RPMI8226 (cell line): ENCODE measurements at places on chromosomes 4 and X.

- no peak for DNase-seq
Measured at GRCh38 chrX:926070-926469, 286.4 kb downstream of the CRLF2 start.

DNA sequence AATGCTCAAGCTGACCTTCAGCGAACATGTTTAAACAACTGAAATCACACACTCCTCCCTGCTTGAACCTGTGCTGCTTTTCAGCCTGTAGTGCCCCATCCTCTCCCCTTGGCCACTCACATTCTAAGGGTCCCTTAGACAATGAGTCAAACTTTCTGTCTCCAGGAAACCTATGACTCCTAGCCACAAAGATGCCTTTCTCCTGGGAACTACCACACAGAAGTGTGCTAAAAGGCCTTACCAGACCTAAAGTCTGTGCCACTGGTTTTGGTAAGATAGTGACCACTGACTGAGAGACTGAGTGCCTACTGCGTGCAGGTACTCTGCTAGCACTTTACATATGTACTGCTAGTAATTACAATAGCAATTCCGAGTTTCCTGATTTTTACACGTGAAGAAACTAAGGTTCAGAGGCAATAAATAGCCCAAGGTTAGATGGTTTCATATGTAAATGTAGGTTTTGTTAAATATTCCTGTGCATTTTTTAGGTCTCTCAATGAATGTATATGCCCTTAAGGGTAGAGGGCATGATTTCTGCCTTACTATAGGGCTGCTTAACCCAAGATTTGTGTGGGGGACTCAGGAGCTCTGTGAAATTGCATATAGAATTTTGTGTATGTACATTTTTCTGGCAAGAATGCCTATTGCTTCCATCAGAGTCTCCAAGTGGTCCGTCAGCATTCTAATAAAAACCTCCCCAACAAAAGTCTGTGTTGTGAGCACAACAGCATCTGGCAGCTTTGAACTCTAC is 71.1 kb downstream of the NSG1 start:
- DNase-seq: no peak

DNA sequence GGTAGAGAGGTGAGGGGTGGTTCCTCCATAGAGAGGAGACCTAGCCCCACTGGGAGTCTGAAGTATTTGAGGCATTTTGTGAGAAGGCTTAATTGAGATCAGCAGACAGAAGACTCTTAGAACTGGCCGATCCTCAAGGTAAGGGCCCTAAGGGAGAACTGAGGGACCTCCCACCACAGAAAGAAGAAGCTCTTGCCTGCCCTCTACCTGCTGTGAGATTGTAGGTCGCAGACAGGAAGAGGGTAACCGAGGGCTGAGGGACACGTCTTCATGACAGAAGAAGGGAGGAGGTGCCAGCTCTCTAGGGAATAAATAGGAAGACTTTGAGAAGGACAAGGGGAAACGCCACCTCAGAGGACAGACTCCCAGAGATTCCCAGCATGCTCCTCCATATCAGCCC is 24.1 kb upstream of the MAGEC1 start:
- DNase-seq: peak; percentile 6

DNA sequence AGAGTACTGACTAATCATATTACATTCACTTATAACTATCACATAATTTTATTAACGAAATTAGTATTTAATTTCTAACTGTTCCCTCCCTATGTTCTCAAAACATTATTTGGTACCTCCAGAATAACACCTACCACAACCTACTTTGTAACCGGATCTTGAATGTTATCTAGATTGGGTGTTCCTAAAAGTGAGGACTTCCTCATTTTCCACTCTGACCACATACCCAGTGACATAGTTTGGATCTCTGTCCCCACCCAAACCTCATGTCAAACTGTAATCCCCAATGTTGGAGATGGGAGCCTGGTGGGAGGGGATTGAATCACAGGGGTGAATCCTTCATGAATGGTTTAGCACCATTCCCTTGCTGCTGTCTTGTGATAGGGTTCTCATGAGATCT is 21.8 kb downstream of the NR3C2 start:
- no peak for DNase-seq

- DNase-seq: no peak
Measured at GRCh38 chrX:111040377-111041017, 55.5 kb upstream of the PAK3 start.

GRCh38 chr4:39763714-39764572 is 66.0 kb downstream of the UBE2K start:
- DNase-seq: no peak

DNA sequence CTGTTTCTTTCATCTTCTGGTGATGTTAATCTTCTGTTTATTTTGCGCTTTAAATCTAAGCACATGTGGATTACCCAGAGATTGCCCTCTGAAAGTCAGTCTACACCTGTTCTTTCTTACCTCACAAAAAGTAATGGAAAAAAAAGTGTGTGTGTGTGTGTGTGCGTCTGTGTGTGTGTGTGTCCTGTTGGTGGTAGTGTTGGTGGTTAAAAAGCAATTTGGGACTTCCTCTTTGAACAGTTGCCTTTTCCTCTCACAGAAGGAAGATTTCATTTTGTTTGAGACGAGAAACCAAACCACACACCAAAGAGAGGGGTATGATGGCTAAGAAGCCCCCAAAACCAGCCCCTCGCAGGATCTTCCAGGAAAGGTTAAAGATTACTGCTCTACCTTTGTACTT is at the start of gene STAP1:
STAP1 (plus strand) TSS at position 235 of the 400 bp plus-strand sequence; CDS start at position 318, 83 bp downstream.
- peak; percentile 4 for DNase-seq

GRCh38 chr4:75717408-75717807 is 7.0 kb upstream of the USO1 start:
- no peak for DNase-seq

- DNase-seq: no peak
Measured at GRCh38 chrX:123720486-123720885, 12.4 kb downstream of the THOC2 start.

- peak; percentile 55 for DNase-seq
Measured at GRCh38 chr4:123418351-123418931, 21.8 kb downstream of the SPRY1 start.

GRCh38 chrX:47380268-47380667 is 9.9 kb downstream of the ZNF157 start:
- peak; percentile 23 for DNase-seq

DNA sequence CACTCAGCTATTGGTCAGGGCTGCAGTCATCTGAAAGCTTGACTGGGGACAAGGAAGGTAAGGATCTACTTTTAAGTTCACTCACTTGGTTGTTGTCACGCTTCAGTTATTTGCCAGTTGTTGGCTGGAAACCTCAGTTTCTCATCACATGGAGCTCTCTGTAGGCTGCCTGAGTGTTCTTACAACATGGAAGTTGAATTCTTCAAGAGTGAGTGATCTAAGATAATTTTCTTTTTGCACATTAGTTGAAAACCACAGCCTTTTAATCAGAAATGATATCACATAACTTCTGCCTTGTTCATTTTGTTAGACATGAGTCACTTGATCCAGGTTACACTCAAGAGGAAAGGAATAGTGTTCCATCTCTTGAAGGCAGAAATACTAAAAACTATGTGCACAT is 552.7 kb downstream of the RAPGEF2 start:
- DNase-seq: no peak

DNA sequence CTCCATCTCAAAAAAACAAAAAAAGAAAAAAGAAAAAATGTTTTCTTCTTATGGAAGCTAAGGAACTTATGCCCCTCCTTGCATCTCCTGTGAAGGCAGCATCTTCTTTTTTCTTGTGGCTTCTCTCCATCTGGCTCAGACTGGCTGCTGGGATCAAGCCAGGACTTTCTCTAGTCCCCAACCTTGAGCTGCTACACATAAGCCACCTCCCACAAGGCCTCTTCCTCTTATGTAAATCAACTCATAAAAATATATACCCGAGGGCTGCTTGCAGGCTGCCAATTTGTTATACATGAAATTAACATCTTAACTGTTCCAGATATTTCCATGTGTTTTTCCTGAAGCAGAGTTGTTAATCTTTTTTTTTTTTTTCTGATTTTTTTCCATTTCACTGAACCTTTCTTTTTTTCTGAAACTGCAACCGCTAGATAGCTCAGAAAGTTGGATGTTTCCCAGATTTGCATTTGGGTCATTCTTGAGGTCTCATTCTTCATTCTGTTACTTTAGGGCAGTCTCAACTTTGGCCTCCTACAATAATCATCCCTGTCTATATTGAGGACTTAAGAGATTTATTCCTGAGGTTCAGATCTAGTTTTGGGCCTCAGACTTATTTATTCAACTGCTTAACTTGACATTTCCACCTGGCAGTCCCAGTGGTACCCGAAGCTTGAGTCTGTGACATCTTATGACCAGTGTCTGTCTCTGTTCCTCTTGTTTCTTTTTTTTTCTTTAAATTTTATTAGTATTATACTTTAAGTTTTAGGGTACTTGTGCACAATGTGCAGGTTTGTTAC is 10.3 kb downstream of the SNX25 start:
- peak; percentile 61 for DNase-seq

DNA sequence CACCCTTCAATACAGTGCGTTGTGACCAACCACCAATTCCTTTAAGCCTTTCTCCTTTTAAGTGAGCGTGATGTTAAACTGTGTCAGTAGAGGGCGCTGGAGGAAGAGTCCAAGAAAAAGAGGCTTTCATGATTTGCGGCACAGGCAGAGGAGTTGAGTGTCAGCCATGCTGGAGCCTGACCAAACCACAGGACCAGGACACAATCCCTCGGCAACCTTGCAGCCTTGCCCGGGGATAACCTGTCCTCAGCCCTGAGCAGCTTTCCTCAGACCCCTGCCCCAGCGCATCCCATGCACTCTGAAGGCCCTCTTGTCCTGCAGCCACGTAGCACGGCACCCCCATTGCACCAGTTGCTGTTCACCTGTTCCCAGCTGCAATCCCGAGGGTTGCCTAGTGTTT is 53.5 kb upstream of the SMIM31 start:
- DNase-seq: peak; percentile 23

- no peak for DNase-seq
Measured at GRCh38 chrX:154505734-154506133, 10.3 kb downstream of the FAM3A start.

GRCh38 chr4:108425988-108426387 is 194.4 kb upstream of the RPL34 start:
- DNase-seq: no peak

GRCh38 chrX:154981116-154981411 is 41.5 kb downstream of the F8 start:
- no peak for DNase-seq

GRCh38 chrX:126165721-126166461 is at the start of gene DCAF12L2:
Gene DCAF12L2, minus strand, starts transcription at chrX:126166289. Its CDS starts 365 bp downstream, at chrX:126165924.
- no peak for DNase-seq

DNA sequence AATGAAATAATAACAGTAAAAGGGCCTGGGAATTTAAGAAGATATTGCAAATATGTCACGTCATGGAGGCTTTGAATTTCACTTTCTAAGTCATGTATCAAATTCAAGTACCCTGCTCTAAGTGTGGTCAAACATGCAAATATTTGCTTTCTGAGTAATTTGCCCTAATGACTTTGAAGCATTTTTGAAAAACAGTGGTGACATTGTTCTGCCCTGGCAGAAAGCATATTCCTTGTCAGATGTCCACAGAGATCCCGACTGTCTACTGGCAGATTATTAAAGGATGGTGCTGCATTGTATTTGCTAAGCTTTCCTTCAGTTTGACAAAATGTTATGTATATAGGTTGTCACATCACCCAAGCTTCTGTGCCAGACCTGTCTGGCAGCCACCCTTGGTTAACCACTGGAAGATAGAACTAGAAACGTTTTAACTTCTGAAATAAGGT is 92.5 kb downstream of the ANK2 start:
- DNase-seq: no peak

DNA sequence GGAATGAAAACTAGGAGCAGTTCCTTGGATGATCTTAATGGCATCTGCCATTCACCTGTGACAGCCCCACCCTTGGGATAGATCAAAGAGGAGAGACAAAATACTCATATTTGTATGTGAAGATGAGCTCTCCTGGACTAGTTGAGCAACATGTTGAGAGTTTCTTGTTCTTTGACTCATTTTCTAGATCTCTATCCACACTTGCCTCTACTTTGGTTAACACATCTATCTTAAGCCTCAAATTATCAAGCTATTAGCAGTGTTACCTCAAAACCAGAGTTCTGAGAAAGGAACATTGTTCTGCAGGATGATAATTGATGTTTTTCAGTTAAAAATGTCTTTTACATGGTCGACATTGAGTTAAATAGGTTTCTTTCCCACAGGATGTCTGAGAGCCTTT is 94.2 kb upstream of the TEX13D start:
- no peak for DNase-seq

GRCh38 chrX:139851730-139852129 is 81.1 kb downstream of the ATP11C start:
- no peak for DNase-seq

DNA sequence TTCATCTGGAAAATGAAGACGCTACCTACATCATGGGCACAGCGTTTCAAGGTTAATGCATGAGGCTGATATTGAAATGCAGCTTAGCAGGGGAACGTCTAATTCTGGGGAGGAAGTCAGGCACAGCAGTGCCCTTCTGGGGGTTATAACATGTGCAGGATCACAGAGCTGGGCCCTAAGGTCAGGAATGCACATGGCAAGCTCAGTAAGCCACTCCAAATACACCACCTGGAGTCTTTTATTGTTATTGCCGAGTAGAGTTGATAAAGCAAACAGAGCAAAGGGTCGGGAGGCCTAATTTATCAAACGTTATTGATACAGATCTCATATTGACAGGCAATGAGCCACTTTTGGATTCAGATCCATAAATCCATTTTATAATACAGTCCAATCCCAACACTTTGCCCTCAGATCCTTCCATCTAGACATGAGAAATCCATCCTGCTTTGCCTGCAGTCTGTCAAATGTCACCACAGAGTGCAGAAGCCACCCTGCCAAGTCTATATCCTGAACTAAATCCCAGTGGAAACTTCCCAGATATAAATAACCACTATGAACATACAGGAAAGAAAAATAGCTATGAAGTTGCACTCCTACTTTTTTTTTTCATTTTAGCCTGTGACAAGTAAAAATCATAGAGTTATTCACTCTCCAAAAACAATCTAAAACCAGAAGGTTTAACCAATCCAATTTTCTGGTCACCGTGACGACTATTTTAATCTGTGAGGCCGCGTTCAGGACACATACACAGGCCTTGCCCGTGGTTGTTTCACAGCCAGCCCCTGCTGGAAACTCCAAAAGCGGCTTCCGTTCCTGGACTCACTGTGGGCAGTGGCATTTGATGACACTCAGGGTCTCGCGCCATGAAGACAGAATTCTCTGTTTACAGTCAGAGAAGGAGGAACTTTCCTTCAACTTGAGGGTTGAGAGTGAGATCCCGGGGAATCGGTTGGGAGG is 335.4 kb downstream of the DHX15 start:
- no peak for DNase-seq

DNA sequence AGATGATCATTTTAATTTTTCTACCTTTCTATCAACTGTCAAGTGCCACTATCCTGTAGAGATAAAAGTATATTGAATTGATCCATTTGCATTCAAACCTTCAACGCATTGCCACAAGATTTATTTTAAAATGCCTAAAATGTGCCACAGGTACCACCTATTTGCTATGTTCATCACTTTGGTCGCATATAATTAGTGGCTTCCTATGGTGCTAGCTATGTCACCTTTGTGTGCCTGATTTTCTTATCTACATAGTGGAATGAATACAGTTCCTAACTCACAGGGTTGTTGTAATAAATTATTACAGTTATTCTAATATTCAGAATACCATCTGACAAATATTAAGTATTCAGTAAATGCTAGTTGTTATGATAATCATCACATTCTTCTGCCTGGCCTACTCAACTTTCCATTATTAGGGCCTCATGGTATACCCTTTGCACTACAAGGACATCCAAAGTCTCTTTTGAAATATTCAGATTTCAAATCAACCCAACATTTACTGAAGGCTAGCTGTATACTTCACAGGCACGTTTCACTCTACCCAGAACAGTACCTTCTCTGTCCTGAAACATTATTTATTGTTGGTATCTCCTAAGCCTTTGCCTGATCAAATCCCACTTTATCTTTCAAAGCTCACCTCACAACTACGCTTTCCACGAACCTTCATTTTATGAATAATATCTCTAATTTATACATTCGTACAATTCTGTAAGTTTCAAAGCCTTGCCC is 62.4 kb downstream of the ANXA10 start:
- DNase-seq: no peak
